Epithelial cell of esophagus (primary cell): ENCODE measurements at places on chromosomes 12 and 14.

DNA sequence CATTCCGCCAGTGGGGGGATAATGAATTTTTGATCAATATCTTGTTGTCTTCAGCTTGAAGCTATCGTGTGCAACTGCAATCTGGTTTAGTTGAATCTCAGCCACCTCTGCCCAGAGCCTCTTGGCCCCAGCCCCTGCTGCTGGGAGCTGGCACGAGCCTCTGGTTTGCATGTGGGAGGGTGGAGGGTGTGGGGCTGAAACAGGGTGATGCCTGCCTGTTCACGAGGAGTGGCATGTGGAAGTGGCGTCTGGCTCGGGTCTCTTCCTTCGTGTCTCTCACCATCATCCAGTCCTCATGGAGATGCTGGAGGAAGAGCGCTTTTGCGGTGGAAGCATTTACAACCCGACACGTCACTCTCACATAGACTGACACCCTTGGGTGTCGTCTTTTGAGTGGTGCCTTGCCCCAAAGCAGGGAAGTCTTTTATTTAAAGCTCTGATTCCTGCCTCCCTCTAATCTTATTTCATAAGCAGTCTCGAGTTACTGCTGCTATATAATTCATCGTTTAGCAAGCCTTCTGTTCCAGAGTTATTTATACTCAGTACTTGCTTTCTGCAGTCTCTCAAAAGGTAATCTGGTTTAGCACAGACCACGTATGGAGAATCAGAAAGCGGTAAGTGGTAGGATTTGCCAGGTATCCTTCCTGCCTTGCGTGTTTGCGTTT is 64.5 kb downstream of the AACS start:
- no peak for DNase-seq

- no peak for DNase-seq
Measured at GRCh38 chr12:6773590-6774351, 1.5 kb downstream of the LAG3 start.

GRCh38 chr12:15962760-15963159 is 51.6 kb downstream of the DERA start:
- peak; percentile 95 for DNase-seq

DNA sequence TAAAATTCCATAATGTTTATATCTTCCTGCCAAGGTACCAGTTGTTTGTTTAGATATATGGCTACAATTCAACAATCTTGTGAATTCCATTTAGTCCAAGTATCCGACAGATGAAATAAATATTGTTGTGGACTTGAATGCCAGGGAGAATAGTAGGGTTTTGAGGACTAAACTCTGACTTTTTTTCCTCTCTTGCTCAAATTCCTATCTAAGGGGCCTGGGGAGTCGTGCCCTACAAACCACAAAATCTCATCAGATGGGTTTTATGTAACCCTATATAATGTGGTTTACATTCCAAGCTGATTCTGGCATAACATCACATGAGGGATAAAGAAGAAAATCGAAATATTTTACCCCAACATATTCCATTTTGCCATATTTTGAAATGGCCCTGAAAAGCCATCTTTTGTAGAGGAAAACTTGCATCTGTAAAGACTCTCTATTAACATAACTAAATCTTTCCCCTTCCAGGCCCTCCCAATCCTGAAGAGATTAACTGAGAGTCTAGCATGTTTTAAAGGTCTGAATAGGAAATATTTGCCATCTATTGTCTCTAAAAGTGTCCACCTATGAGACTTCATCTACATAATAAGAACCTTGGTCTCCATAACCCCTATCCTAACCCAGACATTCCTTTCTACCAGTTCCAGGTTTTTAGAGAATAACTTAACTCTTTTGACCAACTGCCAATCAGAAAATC is 184.7 kb upstream of the KITLG start:
- no peak for DNase-seq

- DNase-seq: peak; percentile 70
Measured at GRCh38 chr14:96095581-96096476, 56.7 kb downstream of the C14orf132 start.

- no peak for DNase-seq
Measured at GRCh38 chr12:66603981-66604479, 74.8 kb downstream of the GRIP1 start.

DNA sequence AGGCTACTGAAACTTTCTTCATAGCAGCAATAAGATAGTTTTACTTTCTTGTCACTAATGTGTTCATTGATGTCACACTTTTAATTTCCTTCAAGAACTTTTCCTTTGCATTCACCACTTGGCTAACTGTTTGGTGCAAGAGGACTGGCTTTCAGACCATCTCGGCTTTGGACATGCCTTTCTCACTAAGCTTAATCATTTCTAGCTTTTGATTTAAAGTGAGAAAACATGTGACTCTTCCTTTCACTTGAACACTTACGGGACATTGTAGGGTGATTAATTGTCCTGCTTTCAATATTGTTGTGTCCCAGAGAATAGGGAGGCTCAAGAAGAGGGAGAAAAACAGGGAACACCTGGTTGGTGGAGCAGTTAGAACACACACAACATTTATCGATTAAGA is 41.9 kb downstream of the IFNG start:
- DNase-seq: no peak

- no peak for DNase-seq
Measured at GRCh38 chr12:97046901-97047300, 139.8 kb downstream of the NEDD1 start.

DNA sequence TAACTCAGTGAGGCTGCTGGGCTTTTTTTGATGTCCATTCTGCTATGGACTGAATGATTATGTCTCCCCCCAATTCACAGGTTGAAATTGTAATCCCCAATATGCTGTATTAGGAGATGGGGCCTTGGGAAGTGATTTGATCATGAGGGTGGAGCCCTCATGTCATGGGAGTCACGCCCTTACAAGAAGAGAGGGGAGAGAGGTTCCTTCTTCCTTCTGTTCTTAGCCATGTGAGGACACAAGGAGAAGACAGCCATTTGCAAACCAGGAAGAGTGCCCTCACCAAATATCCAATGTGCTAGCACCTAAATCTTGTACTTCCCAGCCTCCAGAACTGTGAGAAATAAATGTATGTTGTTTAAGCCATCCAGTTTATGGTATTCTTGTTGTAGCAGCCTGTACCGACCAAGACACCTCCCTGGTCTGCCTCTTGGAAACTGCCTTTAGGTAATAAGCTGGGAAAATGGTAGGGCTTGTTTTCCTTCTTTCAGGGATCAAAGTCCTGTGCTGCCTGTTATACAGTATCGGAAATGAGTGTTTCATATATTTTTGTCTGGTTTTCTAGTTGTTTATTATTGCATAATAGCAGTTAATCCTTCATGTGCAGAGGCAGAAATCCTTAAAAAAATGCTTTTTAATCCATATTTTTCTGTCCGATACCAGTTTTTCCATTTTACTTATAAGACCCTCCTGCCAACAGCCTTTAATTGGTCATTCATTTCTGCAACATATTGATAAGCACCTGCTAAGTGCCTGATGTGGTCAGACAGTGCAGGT is 16.3 kb downstream of the BORCS5 start:
- no peak for DNase-seq

GRCh38 chr12:26566675-26567074 is 266.3 kb downstream of the ITPR2 start:
- DNase-seq: no peak
